Activated CD4-positive, alpha-beta memory T cell treated with anti-CD3 and anti-CD28 coated beads for 36 hours (primary cell): ENCODE measurements at places on chromosomes 3 and 15. TPM values are rescaled to one million over a fixed set of nuclear protein-coding genes. Genes with fewer than 3 reads are reported as not detected.

FGF12 gene
- total RNA-seq, result not detected

TNFSF10 gene
- total RNA-seq, result 30.1 TPM

DNA sequence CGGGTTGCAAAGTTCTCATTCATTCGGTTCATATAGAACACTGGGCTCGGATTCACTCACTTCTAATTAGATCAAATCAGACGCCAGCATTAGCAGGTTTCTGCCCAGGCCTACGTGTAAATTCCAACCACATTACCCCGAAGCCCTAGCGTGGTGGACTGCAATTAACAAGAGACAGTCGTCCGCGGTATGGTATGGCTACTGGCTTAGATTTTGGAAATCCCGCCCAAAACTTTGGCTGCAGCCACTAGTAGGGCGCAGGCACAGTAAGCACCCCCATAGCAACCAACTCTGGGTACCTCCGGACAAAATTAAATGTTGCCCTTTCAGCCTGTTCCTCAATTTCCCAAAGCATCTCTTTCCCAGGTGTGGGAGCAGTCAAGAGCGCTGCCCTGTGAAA, 771 bp downstream of the RARRES1 start:
- no peak for DNase-seq
- peak overlapping the region; percentile 45 for H3K4me3 ChIP-seq
- H3K4me1 ChIP-seq, result peaks cover 17% of the 10 kb centered on the region
- no peaks in the 10 kb centered on the region for H3K27me3 ChIP-seq
- H3K36me3 ChIP-seq, result no peaks in the 10 kb centered on the region

ZNF197 gene
- total RNA-seq, result 9.1 TPM

- no peaks in the 10 kb centered on the region for H3K36me3 ChIP-seq
- H3K27me3 ChIP-seq, result peaks cover 2% of the 10 kb centered on the region
- H3K4me1 ChIP-seq, result peaks cover 2% of the 10 kb centered on the region
- H3K4me3 ChIP-seq, result no peak overlapping the region
Measured at GRCh38 chr3:101120039-101120438, 126.8 kb upstream of the ABI3BP start.

DNA sequence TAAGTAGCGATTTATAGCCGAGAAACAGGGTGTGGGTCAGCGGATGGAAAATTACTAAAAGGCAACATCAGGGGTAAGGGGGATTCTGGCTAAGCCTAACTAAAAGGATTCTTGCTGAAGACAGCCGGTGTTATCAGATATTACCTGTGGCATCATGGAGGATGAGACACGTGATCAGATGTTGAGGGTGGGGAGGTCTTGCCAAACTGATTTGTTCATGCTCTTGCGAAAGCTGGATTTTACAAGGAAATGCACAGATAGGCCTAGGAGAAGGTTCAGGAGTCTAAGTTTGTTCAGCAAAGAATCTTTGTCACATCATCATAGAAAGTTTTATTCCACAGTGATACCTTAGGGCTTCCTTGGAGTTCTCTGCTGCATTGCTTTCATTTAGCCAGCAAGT, 396.8 kb upstream of the TBL1XR1 start:
- DNase-seq, result no peak
- H3K36me3 ChIP-seq, result no peaks in the 10 kb centered on the region
- H3K27ac ChIP-seq, result no peak overlapping the region
- H3K4me3 ChIP-seq, result no peak overlapping the region

SNTN gene
- not detected for total RNA-seq

GRCh38 chr15:88871313-88871712, 24.0 kb downstream of the HAPLN3 start:
- peaks cover 2% of the 10 kb centered on the region for H3K36me3 ChIP-seq
- no peaks in the 10 kb centered on the region for H3K27me3 ChIP-seq
- no peak overlapping the region for H3K4me3 ChIP-seq
- no peak for DNase-seq

CIB2 gene
- total RNA-seq, result 2.0 TPM

FXR1 gene
- 169 TPM for total RNA-seq

KNL1 gene
- 32.8 TPM for total RNA-seq

DNA sequence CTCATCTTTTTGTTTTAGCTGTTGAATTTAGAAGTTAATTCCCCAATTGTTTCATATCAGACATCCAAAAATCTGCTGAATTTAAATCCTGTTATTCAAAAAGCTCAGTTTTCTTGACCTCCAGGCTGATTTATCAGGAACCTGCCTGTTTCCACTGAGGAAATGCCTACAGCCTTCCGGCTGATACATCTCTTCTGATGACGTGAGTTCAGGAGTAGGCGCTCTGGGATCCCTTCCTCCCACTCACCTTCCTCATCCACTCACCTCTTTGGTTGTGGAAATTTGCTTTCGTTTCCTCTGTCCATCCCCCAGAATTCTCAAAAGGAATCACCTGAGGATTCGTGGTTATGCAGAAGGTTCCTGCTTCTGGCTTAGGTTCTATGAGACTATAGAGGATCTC, 55.4 kb upstream of the ALDH1A3 start:
- H3K27me3 ChIP-seq, result peaks cover 45% of the 10 kb centered on the region
- no peak overlapping the region for H3K4me3 ChIP-seq
- H3K27ac ChIP-seq, result no peak overlapping the region
- H3K4me1 ChIP-seq, result peaks cover 2% of the 10 kb centered on the region
- peaks cover 2% of the 10 kb centered on the region for H3K36me3 ChIP-seq

CHRNB4 gene
- total RNA-seq, result not detected

GRCh38 chr3:172244011-172244410, 204.2 kb downstream of the GHSR start:
- H3K4me1 ChIP-seq, result peaks cover 26% of the 10 kb centered on the region
- no peak for DNase-seq
- peaks cover 39% of the 10 kb centered on the region for H3K36me3 ChIP-seq
- H3K4me3 ChIP-seq, result no peak overlapping the region
- H3K27ac ChIP-seq, result no peak overlapping the region

LDHAL6B gene
- total RNA-seq, result not detected

DNA sequence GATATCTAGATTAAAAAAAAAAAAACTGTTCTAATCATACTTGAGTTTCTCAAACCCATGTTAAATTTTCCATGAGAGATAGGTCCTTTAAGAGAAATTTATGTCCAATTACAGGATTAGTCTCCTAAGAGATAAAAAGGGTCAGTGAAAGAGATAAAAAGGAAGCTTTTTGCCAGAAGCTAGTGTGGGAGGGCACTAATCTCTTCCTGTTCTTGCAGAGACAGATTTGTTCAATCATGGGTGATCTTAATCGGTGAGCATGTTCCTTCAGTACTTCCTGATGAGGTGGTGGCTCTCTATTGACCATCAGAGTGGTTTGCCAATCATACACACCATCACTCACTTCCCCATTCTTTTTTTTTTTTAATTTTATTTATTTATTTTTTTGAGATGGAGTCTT, 16.9 kb upstream of the LPP start:
- H3K4me3 ChIP-seq, result no peak overlapping the region
- H3K27me3 ChIP-seq, result no peaks in the 10 kb centered on the region
- H3K4me1 ChIP-seq, result peaks cover 11% of the 10 kb centered on the region
- no peaks in the 10 kb centered on the region for H3K36me3 ChIP-seq
- H3K27ac ChIP-seq, result no peak overlapping the region

DNA sequence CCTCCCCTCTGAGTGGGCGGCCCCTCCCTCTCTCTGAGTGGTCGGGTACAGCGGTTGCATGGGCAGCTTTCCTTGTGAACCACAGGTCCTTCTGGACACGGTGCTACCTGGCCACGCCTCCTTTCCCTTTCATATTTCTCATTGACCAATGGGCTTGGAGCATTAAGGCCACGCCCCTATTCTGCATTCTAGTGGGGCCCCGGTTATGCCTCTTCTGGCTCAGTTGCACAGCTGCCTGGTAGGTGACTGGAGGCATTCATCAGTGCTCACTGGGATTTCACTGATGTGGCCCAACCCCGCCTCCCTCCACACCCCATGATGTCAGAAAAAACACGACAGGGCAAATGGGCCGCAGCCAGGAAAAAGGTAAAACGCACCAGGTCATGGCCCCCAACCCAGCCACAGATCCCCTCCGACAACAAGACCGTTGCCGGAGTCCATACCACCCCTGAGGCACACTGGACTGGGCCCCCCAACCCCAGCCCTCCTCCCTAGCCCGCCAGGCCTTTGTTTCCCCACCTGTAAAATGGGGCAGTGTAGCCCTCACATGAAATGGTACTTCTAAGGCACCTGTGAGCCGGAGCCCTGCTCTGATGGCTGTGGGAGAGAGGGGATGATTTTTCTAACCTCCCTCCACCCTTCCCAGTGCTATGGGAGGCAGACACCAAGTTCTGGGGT, 26.3 kb downstream of the NGRN start:
- H3K27me3 ChIP-seq, result no peaks in the 10 kb centered on the region
- no peak overlapping the region for H3K27ac ChIP-seq
- no peaks in the 10 kb centered on the region for H3K36me3 ChIP-seq
- no peak overlapping the region for H3K4me3 ChIP-seq
- H3K4me1 ChIP-seq, result peaks cover 5% of the 10 kb centered on the region

SMCO1 gene
- not detected for total RNA-seq

GRCh38 chr15:82140886-82141285, 95.1 kb upstream of the MEX3B start:
- H3K27ac ChIP-seq, result no peak overlapping the region
- H3K27me3 ChIP-seq, result no peaks in the 10 kb centered on the region
- no peak for DNase-seq
- no peak overlapping the region for H3K4me3 ChIP-seq
- H3K4me1 ChIP-seq, result no peaks in the 10 kb centered on the region

GRCh38 chr3:133663569-133664313, 2.0 kb upstream of the TOPBP1 start:
- H3K27me3 ChIP-seq, result no peaks in the 10 kb centered on the region
- peak overlapping the region; percentile 67 for H3K27ac ChIP-seq

DNA sequence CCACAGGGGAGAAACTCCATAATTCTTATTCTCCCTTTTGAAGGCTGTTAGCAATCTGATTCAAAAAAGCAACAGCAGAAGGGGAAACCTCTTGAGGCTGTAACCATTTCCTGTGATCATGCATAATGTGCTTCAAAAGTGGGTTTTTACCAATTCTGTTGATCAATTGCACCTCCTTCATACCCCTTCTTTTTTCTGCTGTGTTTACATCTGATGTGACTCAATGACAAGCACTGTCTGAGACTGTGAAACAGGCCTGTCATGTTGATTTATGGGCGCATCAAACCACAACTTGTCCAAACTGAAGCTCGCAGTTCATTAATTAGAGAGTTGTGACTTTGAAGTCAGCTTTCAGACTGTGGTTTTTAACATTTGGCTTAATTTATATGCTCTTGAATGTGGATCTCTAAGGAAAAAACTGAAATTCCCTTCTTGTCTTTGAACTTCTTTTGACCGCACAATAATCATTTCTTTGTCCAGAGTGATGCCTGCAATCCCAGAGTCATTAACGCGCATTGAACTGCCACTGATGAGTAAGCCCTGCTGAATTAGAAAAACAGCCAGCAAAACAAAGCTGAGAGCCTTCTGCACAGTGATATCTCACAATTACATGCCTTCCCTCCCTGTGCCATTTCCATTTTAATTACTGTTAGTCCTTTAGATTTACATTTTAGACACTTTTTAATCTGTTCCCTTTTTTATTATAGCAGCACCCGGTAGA, 532.8 kb downstream of the FOXP1 start:
- H3K4me1 ChIP-seq, result peaks cover 100% of the 10 kb centered on the region
- H3K36me3 ChIP-seq, result peaks cover 80% of the 10 kb centered on the region
- peak overlapping the region; percentile 6 for H3K4me3 ChIP-seq
- peak overlapping the region; percentile 86 for H3K27ac ChIP-seq
- DNase-seq, result peak; percentile 61
- no peaks in the 10 kb centered on the region for H3K27me3 ChIP-seq

DNA sequence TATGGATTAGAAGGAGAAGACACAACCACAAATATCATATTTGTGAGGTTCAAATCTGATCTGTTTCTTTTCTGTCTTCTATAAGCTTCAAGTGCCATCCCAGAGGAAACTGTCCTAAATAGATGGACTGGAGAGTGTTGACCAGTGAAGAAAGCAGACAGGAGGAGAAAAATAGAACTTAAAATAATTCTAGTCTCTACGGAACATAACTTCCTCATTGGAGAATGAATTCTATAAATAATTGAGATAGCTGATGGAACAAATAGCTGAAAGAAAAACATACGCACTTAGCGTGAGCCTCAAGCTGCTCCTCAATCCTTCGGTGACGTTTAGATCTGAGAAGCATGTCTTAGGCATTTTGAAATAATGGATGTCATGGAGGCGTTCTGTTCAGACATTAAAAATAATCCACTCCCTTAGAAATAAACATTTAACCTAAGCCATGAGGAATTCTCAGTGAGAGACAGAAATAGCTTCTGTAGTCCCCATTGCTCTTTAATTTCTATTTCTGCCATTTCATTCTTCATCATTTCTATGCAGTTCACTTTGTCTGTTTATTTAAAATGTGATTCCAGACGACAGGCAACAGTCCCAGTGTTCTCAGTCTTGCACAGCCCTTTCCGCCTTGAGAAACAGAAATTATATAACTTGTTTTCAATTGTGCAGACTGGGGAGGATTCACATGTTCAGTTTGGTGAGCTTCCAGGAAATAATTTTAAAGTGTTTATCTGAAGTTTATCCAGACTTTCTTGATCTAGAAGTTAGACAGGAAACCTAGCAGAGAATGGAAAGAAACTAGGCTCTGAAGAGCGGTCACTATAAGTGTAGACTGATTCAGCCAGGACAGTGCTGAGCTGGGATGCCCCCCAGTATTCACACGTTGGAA, 97.3 kb downstream of the NR1D2 start:
- DNase-seq, result no peak
- H3K4me3 ChIP-seq, result no peak overlapping the region
- H3K27ac ChIP-seq, result no peak overlapping the region
- no peaks in the 10 kb centered on the region for H3K36me3 ChIP-seq

- no peak for DNase-seq
- H3K4me3 ChIP-seq, result no peak overlapping the region
- H3K36me3 ChIP-seq, result no peaks in the 10 kb centered on the region
- no peak overlapping the region for H3K27ac ChIP-seq
Measured at GRCh38 chr3:107627962-107628542, 105.3 kb downstream of the BBX start.

SLC9C1 gene
- total RNA-seq, result not detected

DNA sequence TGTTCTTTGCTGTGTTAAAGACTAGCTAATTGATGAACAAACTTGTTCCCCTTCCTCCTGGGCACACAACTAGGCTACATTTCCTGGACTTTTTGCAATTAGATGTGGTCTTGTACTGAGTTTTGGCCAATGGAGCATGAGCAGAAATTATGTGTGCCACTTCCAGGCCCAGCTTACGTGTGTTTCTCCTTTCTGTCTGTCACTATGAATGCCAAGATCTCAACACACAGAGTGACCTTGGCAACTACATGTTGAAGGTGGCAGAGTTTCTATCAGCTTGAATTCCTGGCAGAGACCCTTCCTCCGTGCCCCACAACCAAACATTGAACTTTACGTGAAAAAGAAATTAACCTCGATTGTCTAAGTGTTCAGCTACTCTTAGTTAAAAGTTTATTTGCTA, 81.7 kb upstream of the PIAS1 start:
- no peaks in the 10 kb centered on the region for H3K36me3 ChIP-seq
- no peak for DNase-seq
- H3K27me3 ChIP-seq, result peaks cover 30% of the 10 kb centered on the region
- no peak overlapping the region for H3K4me3 ChIP-seq
- H3K27ac ChIP-seq, result no peak overlapping the region
- H3K4me1 ChIP-seq, result peaks cover 3% of the 10 kb centered on the region
